ENCODE measurements at places on chromosomes 6 and 20.
A peak's percentile ranks its signal among the peaks of the same experiment; 100 is the strongest.

- DNase-seq: no peak
Measured at GRCh38 chr6:99096170-99096569, 148.4 kb upstream of the FBXL4 start.

DNA sequence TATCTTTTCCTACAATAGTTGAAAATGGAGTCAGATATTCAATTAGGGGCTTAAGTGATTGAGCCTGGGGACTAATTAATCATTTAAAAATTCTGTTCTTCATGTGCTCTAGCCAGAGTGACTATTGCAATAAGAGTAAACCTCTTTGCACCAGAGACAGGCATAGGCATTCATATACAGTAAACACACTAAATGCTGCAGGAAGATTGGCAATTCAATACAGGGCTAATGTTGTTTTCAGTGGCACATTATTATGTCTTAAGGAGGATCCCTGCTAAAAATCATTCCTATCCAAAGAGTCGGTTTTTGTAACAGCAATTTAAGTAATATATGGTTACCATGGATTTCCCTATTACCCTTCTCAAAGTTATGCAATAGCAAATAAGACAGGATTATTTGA, 1.2 kb downstream of the PDE7B start:
- no peak for DNase-seq

DNA sequence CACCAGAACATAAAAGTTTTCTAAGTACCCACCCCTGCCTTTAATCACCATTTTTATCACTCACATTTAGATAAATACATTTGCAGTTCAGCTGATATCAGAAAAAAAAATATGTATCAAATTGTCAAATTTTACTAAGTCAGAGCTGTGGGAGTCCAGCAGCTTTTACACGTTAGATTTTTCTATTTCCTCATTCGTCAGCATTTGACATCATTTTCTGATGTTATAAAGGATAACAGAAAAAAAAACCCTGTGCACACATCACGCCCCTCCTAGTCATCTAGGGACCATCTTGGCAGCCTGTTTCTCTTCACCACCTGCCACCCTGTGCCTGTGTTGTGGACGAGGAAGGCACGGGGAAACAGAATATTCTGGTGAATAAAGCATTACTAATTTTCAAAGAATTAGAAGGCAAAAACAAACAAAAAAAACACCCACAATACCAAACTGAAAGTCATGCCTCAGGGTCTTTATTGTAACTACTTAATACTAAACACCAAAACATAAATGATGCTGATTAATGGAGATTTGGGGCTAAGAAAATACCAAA, 12.4 kb downstream of the B4GALT5 start:
- DNase-seq: no peak

- no peak for DNase-seq
Measured at GRCh38 chr20:50541606-50542041, 31.4 kb downstream of the PTPN1 start.

- DNase-seq: no peak
Measured at GRCh38 chr6:69090132-69090531, 455.1 kb downstream of the ADGRB3 start.

DNA sequence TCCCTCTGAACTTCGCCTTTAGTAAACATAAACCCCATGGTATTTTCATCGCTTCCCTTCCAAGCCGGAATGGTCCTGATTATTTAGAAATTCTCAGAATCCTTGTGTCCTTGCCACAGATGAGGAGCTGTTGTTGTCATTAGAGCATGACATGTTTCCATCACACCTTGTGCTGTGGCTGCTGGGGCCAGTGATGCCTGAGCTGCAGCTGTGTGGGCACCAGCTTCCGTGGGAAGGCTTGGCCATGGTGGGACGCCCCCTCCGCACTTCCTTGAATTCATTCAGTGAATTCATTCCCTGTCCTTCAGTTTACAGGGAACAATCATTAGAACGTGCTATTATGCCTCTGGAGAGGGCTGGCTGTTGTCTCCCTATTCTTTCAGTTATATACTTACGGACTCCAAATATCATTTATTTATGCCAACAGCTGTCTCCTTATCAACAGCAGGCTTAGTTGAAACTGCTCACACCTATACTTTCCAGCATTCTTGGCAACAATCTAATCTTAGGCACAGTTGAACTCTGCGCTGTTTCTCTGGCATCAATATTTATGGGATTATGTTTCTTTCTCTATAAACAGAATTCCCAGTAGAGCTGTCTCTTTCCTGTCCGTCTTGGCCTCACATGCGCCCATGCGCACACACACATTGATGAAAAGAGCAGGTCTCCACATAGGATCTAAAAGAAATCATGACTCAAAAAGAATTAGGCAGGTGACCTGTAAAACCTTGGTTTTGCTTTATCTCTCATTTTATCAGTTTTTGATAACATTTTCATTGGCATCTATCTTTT, 9.0 kb downstream of the ADGRF1 start:
- no peak for DNase-seq

GRCh38 chr20:14361509-14362345, 24.3 kb upstream of the FLRT3 start:
- no peak for DNase-seq

DNA sequence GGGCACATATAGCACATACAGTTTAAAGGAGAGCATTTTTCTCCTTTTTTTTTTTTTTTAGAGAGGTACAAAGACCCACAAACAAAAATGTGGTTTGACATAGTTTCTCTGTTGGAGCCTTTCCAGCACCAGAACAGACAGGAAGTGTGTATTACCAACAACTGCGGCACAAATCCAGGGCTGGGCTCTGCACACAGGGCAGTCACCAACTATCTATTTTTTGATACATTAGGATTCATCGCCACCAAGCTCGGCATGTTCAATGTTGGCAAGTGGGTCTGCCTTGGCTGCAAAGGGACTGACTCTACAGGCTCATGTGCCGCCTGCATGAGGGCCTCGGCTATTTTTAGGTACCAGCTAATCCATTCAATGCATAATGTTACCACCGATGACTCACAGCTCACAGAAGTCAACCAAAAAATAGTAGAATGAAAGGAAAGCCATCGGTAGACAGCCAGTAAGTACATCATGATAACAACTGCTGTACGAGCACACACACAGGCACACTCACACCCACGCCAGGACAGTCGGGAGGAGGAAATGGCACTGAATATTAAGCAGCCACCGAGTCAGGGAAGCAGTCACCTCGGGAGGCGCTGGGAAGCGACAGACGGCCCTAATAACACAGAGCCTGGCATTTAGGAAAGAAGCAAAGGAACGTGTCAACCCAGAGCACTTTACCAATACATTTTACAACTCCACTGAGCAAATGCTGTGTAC, 81.6 kb downstream of the GMPR start:
- peak; percentile 88 for DNase-seq

GRCh38 chr20:57434390-57434700, 43.1 kb downstream of the RBM38 start:
- no peak for DNase-seq

DNA sequence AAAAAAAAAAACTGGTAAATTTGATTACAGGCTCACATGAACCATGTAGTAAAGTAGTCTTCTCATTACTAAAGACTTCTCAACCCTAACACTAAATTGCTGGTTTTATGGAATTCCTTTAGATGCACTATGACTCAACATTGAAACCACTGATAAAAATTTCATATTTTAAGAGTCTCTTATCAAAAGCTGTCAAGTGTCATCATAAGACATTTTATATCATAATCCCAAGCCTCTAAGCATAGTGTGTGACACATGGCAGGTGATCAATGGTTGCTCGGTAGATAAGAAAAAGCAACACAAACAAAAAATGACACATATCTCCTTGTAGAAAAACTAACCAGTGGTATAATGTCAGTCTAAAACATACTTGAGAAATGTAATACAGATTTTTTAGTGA, 258.4 kb downstream of the RNGTT start:
- DNase-seq: no peak

DNA sequence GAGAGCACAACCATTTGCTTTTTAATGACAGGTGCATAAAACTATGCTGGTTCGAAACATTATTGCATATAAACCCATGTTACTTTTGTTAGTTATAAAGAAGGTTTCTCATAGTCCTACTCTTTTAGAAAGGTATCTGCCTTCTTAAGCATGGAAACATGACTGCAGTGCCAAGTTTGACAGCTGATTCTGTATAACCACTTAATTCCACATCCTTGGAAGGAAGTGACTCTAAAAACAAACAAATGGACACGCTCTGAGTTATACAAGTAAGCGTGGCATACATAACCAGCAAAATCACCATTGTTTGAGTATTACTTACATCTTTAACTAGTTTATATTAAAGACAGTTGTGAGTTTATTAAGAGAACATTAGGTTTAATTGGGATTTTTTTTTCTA, 125.0 kb upstream of the HDGFL1 start:
- no peak for DNase-seq

GRCh38 chr6:70168681-70169377, 134.1 kb downstream of the COL9A1 start:
- DNase-seq: no peak

GRCh38 chr6:118134736-118135135, 227.7 kb downstream of the SLC35F1 start:
- no peak for DNase-seq

- DNase-seq: no peak
Measured at GRCh38 chr6:111580826-111581505, 24.7 kb downstream of the TRAF3IP2 start.

DNA sequence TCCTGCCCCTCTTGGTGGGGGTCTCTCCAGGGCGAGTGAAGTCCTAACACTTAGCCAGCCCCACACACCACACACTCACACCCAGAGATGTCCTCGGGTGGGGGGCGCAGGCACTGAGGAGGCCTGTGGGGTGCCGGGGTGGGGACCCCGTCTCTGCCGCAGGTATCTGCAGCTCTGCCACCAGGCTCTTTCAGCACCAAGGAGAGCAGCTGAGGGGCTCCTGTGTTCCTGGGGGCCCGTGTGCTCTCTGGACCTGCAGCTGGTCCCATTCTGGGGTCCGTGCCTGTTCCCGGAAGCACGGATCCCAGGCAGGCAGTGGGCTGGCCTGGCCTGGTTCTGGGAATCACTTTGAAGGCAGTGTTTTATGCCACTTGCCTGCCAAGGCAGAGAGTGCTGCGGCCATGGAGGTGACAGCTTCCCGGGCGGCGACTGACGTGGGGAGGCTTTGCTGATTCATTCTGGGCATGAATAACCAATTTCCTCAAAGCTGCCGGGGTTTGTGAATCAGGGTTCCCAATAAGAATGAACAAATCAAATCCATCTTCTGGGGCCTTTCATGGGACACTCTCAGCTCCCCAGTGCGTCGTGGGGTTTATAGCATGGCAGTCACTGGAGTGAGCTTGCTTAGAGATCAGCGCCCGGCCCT, 54.4 kb upstream of the SLCO4A1 start:
- peak; percentile 68 for DNase-seq

- DNase-seq: no peak
Measured at GRCh38 chr20:39939241-39939865, 749.7 kb downstream of the MAFB start.

GRCh38 chr6:3165631-3166534, 8.5 kb upstream of the TUBB2A start:
- peak; percentile 15 for DNase-seq

DNA sequence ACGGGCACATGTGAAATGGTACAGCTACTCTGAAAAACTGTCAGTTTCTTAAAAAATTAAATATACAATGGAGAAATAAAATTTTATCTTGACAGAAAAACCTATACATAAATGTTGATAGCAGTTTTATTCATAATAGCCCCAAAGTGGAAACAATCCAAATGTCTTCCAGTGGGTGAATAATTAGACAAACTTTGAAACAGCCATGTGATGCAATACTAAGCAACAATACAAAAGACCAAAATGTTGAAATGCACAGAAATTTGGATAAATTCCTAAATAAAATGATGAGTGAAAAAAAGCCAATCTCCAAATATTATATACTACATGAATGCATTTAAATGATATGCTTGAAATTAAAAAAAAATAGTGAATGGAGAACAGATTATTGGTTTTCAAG, 523.1 kb downstream of the HTR1B start:
- no peak for DNase-seq

GRCh38 chr6:158663625-158664165, 13.8 kb downstream of the SYTL3 start:
- no peak for DNase-seq

DNA sequence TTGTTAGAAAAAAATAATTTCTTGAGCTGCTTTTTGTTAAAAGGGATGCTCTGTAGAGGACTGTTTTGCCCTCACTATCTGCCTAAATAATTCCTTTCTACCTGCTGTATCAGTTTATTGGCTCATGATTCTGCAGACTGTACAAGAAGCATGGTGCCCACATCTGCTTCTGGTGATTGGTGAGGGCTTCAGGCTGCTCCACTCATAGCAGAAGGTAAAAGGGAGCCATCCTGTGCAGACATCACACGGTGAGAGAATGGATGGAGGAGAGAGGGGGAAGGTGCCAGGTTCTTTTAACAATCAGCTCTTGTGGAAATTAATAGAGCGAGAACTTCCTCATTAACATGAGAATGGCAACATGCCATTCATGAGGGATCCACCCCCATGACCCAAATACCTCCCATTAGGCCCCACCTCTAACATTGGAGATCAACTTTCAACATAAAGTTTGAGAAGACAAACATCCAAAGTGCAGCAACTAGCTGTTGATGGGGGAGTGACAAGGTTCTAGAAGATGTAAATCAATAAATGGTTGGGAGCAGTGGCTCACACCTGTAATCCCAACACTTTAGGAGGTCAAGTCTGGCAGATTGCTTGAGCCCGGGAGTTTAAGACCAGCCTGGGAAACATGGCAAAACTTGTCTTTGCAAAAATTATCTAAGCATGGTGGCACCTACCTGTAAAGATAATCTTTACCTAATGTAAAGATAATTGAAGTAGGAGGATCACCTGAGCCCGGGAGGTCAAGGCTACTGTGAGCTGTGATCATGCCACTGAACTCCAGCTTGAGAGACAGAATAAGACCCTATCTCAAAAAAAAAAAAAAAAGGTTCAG, 15.7 kb upstream of the AHCY start:
- no peak for DNase-seq

GRCh38 chr6:137975188-137975940, 108.3 kb downstream of the TNFAIP3 start:
- DNase-seq: no peak

DNA sequence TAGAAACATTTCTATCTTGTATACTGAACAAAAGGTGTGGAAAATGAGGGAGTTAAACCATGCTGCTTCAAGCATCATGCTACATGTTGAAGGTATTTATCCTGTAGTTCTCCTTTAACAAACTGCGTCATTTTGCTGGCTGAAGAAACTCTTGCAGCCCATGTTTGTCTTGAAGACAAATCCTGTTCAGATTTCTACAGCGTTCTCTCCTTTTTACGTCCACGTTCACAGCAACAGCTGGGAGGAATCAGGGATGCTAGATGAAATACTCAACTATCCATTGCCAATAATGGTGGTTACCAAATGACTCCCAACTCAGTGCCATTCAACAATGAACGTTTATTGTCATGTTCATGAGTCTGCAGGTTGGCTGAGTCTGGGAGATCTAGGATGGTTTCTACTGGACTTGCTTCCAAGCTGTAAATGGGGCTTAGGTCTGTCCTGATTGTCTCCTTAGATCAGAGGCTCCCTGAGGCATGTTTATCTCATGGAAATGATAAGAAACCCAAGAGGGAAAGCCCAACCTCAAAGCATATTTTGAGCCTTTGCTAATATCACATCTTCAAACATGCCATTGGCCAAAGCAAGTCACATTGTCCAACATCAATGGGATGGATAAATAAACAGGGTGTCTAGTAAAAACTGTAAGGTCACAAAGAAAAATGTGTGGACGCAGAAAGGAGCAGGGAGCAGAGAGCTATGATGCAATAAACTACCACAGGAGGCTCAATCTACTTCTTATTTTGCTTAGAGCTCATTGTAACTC, 2.7 kb upstream of the PLCB1 start:
- DNase-seq: no peak

- DNase-seq: no peak
Measured at GRCh38 chr6:36699348-36699747, 1.7 kb downstream of the RAB44 start.

GRCh38 chr20:63394069-63394919, 33.1 kb upstream of the CHRNA4 start:
- DNase-seq: no peak

GRCh38 chr6:125421836-125422235, 120.1 kb upstream of the HDDC2 start:
- peak; percentile 9 for DNase-seq

All from adrenal gland (tissue), 19 donors.